C1 segment of cervical spinal cord (tissue), 14 donors: ENCODE measurements at places on chromosomes 5 and 9.

- DNase-seq: no peak
Measured at GRCh38 chr9:33465596-33466564, 7.8 kb downstream of the NOL6 start.

DNA sequence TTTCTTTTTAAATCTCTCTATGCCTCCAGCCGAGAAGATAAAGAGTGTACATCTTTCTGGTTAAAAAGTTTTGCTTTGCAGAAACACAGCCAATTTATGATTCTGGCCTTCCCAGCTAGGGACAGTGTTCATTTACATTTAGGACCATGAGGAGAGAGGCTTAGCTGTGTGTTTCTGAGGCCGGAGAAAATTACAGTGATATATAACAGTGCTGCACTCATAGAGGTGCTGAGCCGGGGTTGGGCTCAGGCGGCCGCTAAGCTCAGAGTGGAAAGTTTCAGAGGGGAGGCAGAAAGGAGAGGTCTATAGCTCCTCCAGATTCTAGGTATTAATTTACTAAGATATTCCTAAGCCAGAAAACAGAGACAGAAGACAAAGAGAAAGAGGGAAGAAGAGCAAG lies 37.0 kb upstream of the LCP2 start:
- no peak for DNase-seq

DNA sequence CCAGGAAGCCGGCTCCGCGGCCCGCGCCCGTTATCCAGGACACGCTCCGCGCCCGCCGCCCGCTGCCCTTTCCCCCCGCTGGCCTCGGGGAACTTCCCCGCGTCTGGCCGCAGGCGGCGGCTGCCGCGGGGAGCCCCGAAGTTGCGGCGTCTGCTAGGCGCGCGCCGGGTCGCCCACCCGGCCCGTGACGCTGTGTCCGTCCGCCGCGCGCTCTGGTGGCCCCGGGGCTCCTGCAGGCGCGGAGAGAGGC lies 621 bp upstream of the GCNT4 start:
- DNase-seq: no peak

GRCh38 chr5:83518319-83519061 lies 46.9 kb downstream of the VCAN start:
- no peak for DNase-seq

GRCh38 chr5:141963701-141964100 lies 5.2 kb upstream of the RNF14 start:
- no peak for DNase-seq

DNA sequence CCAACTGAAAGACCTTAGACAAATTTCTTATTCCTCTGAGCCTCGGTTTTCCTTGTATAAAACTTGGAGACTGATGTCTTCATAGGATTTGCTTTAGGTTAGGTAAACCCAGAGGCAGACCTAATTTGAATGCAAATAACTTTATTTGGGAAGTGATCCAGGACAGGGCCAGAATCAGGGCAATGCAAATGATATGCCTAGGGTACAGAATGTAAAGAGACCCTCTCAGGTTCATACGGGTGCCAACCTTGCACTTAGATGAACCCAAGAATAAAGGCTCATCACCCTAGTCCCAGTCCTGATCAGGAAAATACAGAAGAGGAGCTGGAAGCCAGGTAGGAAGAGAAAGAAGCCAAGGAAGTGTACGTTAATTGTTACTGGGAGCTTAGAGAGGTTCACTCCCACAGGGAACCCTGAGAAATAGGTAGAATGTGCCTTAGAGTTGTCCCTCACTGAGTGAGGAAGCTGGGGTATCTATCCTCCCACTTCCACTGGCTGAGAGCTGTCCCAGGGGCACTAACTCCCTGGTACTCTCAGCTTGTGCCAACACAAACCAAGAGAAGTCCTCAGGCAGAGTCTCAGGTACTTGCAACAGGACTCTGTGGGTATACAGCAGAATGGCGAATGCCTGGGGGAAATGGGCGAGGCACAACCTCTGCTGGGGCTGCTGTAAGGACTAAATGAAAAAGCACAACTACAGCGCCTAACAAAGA lies 3.1 kb upstream of the HK3 start:
- DNase-seq: no peak

DNA sequence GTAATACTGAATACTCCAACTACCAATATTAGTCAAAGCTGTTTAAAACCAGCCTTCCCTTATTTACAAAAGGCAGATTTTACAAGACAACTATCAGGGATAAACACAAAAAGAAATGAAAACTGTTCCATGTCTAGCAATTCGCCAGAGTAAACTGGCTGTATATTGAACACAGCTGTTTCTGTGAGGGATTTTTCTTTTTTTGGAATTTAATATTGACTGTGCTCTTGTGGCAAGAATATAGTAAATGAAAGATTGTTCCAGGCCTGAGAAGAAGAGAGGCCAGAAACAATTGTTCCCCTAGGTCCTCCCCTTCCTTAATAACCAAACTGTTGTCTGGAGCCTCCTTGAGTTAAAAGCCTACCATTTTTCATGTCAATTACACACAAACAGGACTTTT lies 188.6 kb downstream of the PDE4D start:
- no peak for DNase-seq

DNA sequence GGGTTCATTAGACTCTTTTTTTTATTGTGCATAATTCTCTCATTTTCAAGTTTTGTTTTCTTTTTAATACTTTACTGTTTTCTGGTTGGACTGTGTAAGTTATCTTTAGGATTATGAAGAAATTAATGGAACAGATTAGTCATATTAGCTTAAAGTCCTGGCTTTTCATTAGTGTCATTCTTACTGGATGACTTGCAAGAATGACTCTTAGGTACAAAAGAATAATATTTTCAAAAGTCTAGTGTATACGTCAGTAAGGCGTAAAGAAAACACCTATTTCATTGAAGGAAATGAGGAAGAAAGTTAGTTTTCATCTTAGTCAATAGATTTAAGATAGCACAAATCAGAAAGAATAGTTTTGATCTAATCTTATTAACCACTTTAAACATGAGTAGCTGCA lies 20.4 kb downstream of the UHRF2 start:
- DNase-seq: no peak

- no peak for DNase-seq
Measured at GRCh38 chr9:104854613-104855012, 73.3 kb downstream of the ABCA1 start.

DNA sequence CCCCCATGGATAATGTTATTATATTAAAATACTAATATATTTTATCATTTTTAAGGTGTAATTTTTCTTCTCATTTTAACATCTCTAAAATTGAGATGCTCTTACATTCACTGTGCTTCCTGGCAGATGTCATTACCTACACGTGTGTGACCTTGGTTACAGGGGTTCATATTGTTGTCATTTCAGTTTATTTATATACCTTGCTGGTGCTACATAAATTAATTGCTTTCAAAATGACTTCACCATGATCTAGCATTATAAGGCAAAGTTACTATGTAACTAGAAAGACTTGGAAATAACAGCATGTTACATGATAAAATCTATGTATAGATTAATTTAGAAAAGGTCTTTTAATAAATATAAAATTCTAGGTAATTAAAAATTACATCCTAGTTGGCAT lies 60.9 kb downstream of the ARHGEF28 start:
- no peak for DNase-seq

- DNase-seq: no peak
Measured at GRCh38 chr9:136827794-136828473, 14.3 kb upstream of the AJM1 start.

- DNase-seq: no peak
Measured at GRCh38 chr9:75930730-75931321, 40.4 kb downstream of the PCSK5 start.

GRCh38 chr5:30505014-30505886 lies 688.2 kb upstream of the CDH6 start:
- DNase-seq: no peak
